ENCODE measurements at places on chromosomes 12 and 14. TPM values are rescaled to one million over a fixed set of nuclear protein-coding genes. Genes with fewer than 3 reads are reported as not detected.

GRCh38 chr14:74860899-74861733 lies 14.8 kb downstream of the PROX2 start:
- DNase-seq, result peak; percentile 93

DNA sequence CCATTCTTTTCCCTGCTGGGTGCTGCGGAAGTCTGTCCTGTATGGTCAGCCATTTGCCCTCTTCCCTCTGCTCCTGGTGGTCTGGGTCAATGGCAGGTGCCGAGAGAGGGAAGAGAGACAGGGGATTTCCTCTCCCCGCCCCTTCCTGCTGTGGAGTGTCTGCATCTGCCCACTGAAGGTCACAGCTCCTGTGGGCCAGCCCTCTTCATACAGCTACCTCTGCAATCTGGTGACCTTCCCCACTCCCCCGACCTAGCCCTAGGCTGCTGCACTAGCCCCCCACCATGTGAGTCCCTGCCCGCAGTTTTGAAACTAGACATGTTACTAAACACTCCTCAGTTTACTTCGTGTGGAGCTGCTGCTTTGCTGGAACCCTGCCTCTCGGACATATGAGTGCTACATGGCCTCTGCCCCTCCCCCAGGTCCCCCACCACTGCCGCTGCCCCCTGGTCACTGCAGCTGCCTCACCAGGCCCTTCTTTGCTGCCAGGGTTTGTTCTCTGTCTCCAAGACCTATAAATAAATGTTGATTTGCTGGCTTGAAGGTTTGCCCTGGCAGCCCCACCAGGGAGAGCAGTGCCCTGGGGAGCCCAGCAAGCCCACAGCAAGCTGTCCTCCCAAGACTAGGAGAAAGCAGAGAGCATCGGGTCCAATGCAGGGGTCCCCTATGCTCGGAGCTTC lies 102.9 kb downstream of the DPF3 start:
- peak; percentile 29 for DNase-seq

GRCh38 chr12:125089083-125089482 lies 23.8 kb downstream of the AACS start:
- no peak for DNase-seq

GRCh38 chr12:46187023-46187422 lies 81.8 kb downstream of the SLC38A1 start:
- DNase-seq, result peak; percentile 27

The PCED1B gene
- 1.9 TPM for total RNA-seq

The ABHD12B gene
- not detected for total RNA-seq
